NCI-H2171 treated with DMSO at 0.1 percent for 48 hours (cell line): ENCODE measurements at places on chromosomes 7 and 10.
A peak's percentile ranks its signal among the peaks of the same experiment; 100 is the strongest.

GRCh38 chr7:27921081-27921836 lies 181.3 kb downstream of the TAX1BP1 start:
- peak; percentile 91 for DNase-seq

- DNase-seq: no peak
Measured at GRCh38 chr7:121609208-121609607, 213.1 kb upstream of the FAM3C start.

DNA sequence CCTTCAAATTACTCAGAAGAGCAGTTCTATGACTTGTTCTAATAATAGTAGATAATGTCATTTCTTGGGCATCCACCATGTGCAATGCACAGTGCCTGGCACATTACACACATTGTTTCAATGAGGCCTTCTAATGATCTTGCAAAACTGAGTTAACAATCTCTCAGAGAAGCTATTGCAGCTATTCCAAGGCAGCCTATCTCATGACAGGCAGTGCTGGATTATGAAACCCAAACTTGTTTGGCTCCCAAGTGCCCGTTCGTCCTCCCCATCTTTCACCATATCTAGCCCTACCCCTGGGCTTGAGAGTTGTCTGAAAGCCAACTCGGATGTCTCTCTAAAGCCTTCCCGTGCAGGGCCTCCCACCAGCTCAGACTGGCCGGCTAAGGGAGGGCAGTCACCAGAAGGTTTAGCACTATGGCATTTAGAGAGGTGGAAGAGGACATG lies 405.1 kb downstream of the PLXNA4 start:
- DNase-seq: no peak

DNA sequence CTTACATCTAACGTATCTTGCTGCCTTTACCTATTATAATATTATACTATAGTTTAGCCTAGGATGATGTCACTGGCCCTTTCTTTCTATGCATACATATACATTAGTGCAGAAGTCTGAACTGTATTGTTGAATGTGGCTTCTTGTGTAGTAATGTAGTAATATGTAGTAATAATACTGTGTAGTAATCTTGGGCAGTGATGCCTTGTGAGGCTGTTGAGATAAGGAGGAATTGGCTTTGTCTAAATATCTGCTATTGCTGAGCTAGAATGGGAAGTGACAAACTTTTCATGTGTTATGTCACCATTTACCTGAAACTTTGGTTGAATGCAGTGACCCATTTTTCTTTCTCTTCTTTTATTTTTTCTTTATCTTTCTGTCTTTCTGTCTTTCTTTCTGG lies 11.0 kb downstream of the GLCCI1 start:
- no peak for DNase-seq

GRCh38 chr10:85148693-85149640 lies 820.6 kb downstream of the CCSER2 start:
- DNase-seq: no peak

DNA sequence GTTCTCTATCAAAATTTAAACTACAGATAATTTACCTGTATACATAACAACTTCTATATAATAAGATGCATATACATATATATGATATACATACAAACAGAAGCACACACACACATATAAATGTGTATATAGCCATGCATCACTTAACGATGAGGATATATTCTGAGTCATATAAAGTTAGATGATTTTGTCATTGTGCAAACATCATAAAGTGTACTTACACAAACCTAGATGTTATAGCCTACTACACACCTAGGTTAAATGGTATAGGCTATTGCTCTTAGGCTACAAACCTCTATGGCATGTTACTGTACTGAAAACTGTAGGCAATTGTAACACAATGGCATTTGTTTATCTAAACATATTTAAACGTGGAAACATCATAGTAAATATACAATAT lies 937.6 kb upstream of the KCND2 start:
- no peak for DNase-seq

GRCh38 chr10:50490241-50490640 lies 133.5 kb downstream of the SGMS1 start:
- no peak for DNase-seq

GRCh38 chr10:33553748-33554571 lies 219.5 kb upstream of the NRP1 start:
- no peak for DNase-seq

DNA sequence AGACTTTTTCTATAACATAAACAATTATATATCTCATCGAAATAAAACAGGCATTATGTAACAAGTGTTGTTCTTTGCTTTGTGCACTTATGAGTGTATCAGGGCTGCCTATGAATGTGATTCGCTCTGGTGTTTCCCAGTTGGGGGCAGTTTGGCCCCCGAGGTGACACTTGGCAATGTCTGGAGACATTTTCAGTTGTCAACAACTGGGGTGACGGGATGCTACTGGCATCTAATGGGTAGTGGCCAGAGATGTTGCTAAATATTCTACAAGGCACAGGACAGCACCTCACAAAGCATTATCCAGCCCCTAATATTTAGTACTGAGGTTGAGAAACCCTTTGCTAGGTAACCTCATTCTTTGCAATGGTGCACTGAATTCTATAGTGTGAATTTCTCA lies 83.3 kb downstream of the PLCE1 start:
- DNase-seq: no peak

GRCh38 chr10:132591166-132591971 lies 53.8 kb downstream of the INPP5A start:
- no peak for DNase-seq

GRCh38 chr7:107020400-107020799 lies 24.1 kb upstream of the PRKAR2B start:
- DNase-seq: no peak

DNA sequence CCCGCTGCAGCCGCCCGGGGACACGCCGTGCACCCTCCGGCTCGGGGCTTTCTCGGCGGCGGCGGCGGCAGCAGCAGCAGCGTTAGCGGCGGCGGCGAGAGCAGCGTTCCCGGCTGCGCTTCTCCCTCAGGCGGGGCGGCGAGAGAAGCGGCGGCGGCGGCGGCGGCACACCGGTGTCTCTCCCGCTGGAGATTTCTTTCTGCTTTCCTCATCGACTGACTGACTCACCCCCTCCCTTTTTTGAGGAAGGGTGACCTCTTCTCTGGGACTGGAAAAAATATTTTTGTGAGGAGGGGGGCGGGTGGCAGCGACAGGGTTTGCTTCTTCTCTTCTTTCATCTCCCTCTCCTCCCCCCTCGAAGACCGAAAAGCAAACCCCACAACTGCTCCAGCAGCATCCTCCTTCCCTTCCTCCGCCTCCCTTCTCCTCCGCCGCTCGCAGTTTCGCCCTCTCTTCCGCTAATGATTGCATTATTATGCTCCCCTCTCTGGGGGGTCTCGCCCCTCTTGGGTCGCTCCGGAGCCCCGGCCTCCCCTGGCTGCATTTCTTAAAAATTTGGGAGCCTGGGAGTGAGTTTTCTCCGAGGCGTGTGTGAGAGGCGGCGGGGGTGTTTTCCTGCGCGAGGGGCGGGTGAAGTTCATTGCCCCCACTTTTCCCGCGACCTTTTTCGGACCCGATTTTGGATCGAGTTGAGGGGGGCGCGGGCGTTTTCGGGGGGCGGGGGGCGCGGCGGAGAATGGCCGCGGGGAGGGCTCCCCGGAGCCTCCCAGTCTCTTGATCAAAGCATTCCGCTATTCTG lies 411 bp downstream of the AUTS2 start:
- peak; percentile 62 for DNase-seq

GRCh38 chr10:91367127-91367531 lies 43.0 kb upstream of the HECTD2 start:
- no peak for DNase-seq

DNA sequence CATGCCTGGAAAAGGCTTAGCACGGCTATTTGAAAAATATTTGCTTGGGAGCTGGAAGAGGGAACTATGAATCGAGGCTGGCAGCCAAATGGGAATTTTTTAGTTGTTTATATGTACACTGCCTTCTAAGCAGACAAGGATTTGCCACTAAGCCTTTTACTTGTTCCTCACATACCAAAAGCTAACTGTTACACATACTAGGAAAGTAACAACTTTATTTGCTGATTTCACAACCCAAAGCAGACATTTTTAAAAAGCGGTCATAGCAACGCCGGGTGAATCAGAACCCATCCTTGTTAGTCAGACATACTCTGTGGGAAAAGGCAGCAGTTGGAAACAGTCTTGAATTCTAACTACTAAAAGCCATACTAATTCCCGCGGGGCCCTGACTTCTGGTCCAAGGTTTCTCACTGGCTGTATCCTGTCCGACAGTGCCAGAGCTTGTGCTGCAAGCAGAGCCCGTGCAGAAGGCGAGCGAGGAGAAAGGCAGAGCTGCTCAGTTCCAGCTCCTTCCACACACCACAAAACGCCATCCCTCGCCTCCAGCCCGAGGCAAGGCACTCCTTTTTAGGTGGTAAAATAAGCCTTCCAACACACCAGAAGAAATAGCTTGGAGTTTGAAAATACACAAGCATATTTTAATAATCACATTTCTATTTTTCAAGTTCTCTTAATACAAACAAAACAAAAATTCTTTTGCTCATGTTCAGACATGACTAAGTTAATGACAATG lies 89.2 kb downstream of the RNF216 start:
- peak; percentile 39 for DNase-seq

DNA sequence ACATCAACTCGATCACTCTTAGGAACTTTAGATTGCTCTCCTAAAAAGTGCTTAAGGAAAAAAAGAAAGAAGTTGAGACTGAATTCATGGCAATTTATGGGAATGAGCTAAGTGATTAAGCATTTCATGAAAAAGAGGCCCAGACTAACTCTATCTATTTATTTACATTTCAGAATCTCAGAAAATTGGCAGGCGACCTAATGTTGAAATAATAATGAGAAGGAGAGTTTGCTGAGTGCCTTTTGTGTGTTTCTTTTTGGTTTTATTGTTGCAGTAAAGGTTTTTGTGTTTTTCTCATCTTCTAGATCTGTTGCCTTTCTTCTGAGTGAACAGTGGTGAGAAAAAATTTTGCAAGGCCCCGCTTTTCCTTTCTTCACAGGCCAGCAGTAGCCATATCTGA lies 3.8 kb downstream of the GRK5 start:
- DNase-seq: no peak

GRCh38 chr10:97280783-97281182 lies 11.7 kb downstream of the ARHGAP19 start:
- no peak for DNase-seq

- no peak for DNase-seq
Measured at GRCh38 chr10:49212076-49212475, 23.9 kb upstream of the TMEM273 start.

DNA sequence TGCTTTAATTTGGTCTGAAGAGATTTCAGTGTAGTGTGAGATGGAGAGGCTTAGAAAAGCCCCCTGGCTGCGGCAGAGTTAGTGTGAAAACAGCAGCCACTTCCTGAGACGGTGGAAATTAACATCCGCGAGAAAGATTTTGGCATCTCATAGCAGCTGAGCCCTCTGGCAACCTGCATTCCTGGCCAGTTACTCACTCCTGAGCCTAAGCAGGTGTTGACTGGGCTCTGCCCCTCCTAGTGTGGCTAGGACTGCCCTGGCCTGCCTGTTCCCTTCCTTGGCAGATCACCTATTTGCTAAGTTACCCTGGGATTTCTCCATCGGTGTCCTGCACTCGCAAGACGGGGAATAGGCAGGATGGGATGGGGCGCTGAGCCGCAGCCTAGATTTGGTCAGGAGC lies 57.6 kb upstream of the LMTK2 start:
- no peak for DNase-seq

- no peak for DNase-seq
Measured at GRCh38 chr10:62402508-62402907, 28.3 kb downstream of the ZNF365 start.

DNA sequence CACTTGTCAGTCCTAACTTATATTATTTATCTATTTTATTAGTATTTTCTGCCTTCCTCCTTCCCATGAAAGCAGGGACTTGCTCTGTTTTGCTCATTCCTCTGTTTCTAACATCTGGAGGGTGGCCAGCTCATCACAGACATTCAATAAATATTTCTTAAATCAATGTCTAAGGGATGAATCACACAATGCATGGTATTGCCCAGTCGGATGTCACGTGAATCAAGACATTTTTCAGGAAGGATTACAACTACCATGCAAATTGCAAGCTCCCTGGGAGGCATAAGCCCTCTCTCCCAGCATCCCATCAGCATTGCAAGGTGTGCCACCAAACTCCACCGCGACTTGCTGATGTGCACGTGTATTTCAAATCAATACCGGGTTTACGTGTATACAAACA lies 146.6 kb upstream of the RNF32 start:
- no peak for DNase-seq
